Hematopoietic multipotent progenitor cell treated with erythropoietin and hydrocortisone succinate and interleukin-3 and kit ligand, for 15 days (in vitro differentiated cells): ENCODE measurements at places on chromosomes 6 and 20.
A peak's percentile ranks its signal among the peaks of the same experiment; 100 is the strongest.

- no peak for DNase-seq
These were observed 168.4 kb downstream of the OR2B2 start for GRCh38 chr6:27743787-27744186.

DNA sequence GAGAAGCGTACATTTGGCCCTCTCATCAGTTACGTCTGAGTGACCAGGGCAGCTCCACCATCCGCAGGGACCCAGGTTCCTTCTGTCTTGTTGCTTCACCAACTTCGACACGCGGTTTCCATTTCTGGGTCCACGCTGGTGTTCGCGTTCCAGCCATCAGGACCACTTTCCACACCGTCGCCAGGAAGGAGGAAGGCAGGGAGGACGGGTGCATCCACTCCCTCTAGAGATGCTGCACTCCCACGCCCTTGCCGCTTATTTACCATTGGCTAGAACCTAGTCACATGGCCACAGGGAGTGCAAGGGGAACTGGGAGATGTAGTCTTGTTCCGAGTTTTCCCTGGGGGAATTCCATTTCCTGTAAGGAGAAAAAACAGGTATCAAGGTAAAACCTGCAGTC lies 33.2 kb upstream of the SNX9 start:
- no peak for DNase-seq

DNA sequence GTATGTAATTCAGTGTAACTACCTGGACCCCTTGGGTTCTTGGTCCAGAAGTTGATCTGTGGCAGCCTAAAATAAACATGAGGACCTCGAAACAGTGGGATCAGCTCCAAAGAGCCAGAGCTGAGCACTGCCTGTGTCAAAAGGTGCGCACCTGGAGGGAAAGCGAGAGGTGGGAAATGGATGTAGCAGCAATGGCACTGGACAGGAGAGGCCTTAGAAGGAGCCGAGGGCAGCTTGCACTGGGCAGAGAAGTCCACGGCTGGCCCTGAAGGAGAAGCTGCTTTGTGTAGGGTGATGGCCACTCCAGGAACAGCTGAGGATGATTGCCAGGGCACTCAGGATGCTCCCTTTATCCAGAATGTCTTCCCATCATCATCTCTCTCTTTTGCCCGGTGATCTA lies 213.9 kb upstream of the SNX9 start:
- DNase-seq = no peak

DNA sequence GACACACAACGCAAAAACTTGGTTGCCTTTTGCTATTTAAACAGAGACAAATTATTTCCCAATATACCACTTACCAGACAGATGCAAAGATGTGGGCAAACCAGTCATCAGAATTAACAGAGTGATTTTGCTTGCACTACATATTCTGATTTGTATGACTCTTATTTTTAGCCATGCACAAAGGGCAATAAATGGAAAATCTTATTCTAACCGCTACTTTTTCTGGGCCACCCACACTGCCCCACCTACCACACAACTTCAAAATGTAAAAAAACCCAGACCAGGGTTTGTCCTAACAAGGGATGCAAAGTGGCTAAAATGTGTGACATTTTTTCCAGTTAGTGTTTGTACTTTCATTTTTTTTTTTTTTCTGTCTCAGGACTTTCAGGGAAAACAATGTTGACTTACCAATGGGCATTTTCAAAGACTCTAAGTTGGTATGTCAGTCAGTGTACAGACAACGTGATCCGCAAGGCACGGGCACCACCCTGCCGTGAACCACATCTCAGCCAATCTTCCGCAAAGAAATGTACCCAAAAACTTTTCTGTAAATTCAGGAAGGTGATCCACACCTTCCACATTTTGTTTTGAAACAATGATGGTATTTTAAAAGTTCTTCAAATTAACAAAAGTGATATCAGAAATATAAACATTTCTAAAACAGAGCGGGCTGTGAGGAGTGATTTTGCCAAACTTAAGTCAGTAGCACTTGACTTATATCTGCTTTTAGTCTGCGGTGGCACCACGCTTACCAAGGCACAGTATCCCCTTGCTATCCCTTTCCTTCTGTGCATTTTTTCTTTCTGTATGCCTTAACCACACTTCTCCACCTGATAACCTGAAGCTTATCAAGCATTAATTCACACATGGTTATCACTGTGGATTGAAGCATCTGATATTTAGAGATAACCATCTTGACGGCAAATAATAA lies 185.6 kb downstream of the GJA10 start:
- DNase-seq = no peak

DNA sequence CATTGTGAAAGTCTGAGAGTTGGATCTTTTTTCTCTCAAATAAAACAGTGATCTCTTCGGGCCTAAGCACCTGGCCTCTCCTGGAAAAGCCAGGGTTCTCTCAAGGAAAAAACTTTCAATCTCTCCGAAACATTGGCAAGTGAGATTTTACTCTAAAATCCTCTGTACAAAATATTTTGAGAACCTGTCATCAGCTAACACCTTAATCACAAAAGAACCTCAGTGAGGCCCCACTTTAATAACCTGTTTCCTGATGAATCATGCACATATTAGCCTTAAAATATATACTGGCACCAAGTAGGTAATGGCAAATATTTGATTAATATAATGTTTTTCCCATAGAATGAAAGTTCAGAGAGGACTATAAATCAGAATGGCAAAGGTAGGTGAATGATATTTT lies 177.9 kb downstream of the FRK start:
- no peak for DNase-seq

DNA sequence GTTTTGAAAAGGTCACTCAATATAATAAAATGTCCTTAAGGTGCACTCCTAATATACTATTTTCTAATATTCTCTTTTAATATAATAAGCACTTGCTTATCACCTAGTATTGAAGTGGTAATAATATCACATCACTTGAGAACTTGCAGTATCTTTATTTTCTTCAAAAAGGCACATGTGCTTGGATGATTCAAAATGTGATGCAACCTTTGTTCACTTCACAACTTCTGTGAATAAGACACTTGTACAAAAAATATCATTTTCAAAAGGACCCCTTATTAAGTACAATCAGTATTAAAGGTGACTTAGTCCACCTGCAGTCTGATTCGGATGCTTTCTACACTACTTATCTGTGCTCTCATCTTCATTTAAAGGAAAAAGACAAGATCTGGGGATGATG lies 3.4 kb downstream of the PRELID3B start:
- no peak for DNase-seq

DNA sequence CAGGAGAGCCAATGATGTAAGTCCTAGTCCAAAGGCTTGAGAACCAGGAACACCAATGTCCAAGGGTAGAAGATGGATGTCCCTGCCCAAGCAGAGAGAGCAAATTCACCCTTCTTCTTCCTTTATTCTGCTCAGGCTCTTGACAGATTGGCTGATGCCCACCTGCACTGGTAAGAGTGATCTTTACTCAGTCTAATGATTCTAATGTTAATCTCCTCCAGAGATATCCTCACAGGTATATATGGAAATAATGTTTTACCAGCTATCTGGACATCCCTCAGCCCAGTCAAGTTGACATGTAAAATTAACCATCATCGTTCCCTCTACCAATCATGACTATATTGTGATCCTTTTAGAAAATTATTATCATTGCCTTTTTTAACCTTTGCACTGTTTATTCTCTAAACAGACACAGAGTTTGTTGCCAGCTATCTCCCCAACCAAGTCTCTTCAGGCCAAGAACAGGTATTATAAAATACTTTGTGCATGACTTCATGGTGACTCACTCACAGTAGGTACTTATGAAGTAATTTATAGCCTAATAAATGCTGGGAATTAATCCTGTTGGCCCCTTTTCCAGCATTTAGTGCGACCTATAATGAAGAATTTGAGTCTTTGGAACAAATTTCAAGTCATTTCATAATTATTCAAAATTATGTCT lies 26.2 kb upstream of the TSHZ2 start:
- no peak for DNase-seq

- DNase-seq = no peak
These were observed 69.5 kb downstream of the SRC start for GRCh38 chr20:37415118-37416085.

GRCh38 chr20:15834857-15835256 lies 738.4 kb downstream of the KIF16B start:
- no peak for DNase-seq

DNA sequence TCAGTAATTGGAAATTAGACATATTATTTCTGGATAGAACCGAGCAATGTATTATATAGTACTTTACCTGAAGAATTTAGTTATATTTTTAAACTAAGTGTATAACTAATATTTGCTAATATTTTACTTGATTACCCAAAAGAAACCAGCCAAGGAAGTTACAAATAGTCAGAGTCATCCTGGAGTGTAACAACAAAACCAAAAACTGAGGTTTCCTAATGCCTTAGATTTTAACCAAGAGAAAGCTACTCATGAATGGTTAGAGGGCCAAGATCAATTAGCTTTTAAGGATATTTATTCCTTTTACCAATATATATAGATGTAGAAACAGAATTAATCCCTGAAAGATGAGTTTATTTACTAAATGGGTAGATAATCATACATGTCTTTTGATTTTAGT lies 26.0 kb downstream of the TAB2 start:
- DNase-seq = no peak

DNA sequence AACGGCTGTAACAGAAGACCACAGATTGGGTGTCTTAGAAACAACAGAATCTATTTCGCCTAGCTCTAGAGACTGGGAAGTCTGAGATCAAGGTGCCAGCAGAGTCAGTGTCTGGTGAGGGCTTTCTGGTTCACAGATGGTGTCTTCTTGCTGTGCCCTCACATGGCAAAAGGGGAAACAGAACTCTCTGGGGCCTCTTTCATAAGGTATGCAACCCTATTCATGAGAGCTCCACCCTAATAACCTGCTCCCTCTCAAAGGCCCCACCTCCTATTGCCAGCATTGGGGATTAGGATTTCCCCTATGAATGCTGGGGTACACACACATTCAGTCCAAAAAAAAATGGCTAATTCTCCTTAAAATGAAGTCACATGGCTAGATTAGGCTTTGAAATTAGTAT lies 10.0 kb downstream of the TXNDC5 start:
- no peak for DNase-seq

DNA sequence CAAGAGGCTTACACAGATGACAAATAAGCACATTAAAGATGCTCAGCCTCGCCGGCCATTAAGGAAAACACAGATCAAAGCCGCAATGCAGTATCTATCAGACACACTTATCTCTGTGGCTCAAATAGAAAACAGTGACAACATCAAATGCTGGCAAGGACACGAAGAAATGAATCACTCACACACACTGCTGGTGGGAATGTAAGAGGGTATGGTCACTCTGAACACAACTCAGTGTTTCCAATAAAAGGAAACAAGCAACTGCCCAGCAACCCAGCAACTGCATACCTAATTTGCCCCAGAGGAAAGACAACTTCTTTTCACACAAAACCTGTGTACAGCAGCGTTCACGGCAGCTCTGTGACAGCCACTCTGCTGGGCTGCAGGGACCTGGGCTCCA lies 155.8 kb downstream of the WDR27 start:
- no peak for DNase-seq

- DNase-seq = no peak
These were observed 90.5 kb upstream of the VGLL2 start for GRCh38 chr6:117174835-117175360.

GRCh38 chr6:93468291-93468690 lies 48.9 kb upstream of the EPHA7 start:
- DNase-seq = no peak

DNA sequence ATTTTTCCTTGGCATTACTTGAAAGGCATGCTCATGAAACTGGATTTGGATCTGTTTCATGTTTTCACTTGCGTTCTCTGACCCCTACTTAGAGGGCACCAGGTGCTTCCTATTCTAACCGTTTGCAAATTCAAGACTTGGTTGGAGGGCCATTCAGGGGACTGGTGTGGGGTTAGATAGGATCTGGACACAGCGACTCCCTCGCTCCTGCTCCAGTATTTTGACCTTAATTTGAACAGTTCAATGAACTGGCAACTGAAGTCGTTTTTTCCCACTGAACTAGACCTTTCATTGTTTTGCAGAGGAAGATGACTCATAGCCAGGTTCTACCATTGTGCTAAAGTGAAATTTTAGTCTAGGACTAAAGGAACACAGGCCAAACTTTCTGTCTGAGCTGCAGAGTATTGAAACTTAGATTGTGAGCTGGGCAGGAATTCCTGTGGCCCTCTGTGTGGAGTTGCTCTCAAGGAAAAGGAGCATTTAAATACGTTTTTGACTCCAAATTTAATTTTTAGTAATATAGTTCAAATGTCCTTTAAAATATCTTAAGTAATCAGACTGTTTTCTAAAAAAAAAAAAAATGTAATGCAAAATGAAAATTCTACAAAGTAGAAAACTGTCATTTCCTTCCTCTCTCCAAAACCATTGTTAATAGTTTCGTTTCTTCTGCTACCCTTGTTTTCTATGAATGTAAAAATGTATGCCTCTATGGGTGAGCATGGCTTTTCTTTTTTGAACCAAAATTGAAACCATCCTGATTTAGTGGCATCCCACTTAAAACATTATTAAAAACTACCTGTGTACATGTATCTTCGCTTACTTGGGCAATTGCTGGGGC lies 64.8 kb downstream of the UTRN start:
- DNase-seq = no peak

- DNase-seq = no peak
These were observed 24.3 kb downstream of the TOP1 start for GRCh38 chr20:41052742-41053419.

GRCh38 chr6:87139236-87139635 lies 16.1 kb upstream of the ZNF292 start:
- DNase-seq = peak; percentile 62

DNA sequence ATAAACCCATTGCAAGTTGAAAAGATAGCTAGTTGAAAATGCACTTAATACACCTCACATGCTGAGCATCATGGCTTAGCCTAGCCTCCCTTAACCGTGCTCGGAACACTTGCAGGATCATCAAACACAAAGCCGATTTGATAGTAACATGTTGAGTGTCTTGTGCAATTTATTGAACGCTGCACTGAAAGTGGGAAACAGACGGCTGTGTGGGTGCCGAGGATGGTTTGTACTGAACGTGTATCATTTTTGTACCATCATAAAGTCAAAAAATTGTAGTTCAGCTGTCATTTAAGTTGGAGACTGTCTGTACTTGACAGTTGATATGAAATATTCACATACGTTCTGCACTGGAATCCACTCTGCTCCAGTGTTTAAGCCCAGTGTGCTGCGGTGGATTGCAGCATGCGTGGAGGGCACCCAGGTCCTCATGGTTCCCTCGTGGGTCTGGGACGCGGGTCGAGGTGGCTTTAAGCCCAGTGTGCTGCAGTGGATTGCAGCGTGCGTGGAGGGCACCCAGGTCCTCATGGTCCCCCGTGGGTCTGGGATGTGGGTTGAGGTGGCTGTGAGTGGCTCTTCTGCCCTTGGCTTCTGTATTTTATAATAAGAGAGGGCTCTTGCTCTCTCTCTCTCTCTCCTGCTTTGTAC lies 77.0 kb downstream of the CDH4 start:
- DNase-seq = no peak

DNA sequence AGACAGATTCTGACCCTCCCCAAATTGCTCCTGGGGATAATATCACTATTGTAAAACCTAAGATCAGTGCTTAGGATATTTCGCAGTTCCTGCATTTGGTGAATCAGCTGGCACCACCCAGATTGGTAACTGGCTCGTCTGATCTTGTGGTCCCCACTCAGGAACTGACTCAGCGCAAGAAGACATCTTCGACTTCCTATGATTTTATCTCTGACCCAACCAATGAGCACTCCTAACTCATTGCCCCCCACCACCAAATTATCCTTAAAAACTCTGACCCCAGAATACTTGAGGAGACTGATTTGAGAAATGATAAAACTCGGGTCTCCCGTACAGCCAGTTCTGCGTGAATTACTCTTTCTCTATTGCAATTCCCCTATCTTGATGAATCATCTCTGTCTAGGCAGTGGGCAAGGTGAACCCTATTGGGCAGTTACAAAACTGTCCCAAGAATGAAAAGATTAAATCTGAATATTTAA lies 55.7 kb upstream of the PRND start:
- DNase-seq = no peak

- no peak for DNase-seq
These were observed 50.5 kb upstream of the GCM1 start for GRCh38 chr6:53199156-53199555.
